EH (cell line): ENCODE measurements at places on chromosomes 7 and 10.

DNA sequence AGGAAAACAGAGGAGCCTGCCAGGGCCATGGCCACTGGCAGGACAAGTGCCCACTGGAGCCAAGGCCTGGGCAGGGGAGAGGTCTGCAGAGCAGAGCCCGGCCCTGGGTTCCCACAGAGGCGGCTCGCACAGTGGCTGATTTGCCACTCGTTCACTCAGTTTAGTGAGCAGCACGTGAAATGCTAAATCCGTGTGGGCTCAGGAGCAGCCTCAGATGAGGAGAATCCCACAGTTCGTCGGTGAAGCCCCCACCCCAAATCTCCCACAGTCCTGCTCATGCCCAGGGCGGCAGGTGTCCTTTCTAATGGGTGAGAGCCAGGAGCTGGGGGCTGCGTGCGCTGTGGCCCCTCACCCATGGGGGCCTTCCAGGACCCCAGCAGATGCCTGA is 107.7 kb upstream of the FAM20C start:
- no peak for DNase-seq

- peak; percentile 67 for DNase-seq
These were observed 11.3 kb upstream of the LAMB1 start for GRCh38 chr7:108014215-108014614.

GRCh38 chr7:131501422-131501821 is 55.0 kb downstream of the PODXL start:
- DNase-seq: peak; percentile 75

- no peak for DNase-seq
These were observed 9.3 kb upstream of the PAPOLB start for GRCh38 chr7:4871056-4871680.

GRCh38 chr10:52040486-52040885 is 273.6 kb upstream of the DKK1 start:
- DNase-seq: no peak

DNA sequence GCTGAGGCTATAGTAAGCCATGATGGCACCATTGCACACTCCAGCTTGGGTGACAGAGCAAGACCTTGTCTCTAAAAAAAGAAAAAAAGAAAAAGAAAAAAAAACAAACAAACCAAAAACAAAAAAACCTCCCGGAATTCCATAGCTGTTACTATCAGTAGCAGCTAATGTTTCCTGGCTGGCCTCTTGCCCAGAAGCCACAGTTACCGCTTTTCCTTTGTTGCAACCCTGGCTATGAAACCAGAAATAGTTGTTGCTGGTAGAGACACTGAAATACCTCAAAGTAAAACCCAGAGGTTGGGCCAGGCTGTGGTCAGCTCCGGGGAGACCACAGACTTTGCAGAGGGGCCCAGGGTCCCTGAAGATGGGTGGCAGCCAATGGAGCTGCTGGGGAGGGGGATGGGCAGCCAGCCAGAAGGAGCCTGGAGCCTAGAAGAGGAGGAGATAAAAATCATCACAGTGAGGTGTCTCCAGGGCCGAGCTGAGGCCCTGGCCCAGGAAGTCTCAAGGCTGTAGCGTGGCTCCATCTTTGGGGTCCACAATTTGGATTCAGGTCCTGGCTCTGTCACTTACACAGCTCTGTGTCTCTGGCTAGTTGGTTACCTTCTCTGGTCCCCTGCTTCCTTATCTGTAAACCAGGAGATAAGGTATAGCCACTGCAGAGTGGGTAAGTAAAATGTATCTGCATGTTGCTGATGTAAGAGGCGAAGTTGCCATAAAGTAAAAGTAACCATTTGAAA is 3.4 kb upstream of the CHST12 start:
- DNase-seq: peak; percentile 98

GRCh38 chr7:121475806-121476205 is 79.7 kb upstream of the FAM3C start:
- no peak for DNase-seq

GRCh38 chr10:600876-601659 is 88.4 kb downstream of the DIP2C start:
- DNase-seq: peak; percentile 81

DNA sequence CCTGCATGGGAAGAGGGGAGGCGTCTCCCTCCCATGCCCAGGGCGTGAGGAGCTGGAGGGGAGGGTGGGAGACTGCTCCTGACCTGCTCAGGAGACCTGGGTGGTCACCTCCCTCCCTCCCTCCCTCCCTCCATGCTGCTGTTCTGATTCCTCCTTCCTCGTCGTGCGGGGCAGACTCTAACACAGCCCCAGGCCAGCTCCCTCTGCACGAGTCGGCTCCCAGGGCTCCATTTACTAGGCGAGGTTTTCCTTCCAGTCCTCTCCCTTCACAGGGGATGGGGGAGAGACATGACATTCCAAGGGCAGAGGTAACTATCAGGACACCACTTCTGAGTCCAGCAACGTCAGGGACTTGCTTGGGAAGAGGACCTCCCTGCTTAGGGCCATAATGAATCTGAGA is 23.6 kb downstream of the VIPR2 start:
- no peak for DNase-seq

DNA sequence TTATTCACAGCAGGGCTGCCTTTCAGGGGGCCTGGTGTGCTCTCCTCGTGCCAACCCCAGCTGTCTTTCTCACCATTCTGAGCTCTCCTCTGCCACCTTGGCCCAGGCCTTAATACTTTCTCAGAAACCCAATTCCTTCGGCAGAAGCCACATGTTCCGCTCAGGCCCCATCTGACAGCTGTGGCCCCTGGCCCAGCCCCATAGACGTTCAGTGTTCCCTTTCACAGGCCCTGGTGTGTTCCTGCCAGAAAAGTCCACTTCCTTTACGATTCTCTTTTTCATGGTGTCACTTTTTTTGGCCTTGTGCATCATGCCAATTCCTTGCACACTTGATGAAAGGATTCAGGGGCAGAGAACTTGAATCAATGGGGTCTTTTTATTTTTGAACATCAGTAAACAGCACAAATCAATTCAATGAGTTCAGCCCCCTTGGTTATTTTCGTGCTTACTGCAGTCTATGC is 15.9 kb upstream of the GPNMB start:
- DNase-seq: no peak

DNA sequence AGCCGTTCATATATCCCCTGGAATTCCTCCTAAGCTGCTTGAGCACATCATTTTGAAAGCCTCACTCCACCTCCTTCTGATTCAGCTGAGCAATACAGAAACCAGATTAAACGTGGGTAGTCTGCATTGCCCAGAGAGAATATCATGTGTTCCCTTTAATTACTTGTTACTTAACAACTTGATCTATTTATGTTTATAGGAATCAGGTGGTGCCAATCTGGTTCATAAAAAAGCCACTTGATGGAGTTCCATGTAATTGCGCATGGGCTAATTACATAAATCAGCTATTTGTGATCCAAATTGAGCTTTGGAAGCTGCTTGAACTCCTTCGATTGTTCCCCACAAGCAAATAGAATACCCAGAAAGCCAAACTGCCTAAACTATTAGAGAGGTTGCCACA is 114.7 kb upstream of the ADCY1 start:
- no peak for DNase-seq

DNA sequence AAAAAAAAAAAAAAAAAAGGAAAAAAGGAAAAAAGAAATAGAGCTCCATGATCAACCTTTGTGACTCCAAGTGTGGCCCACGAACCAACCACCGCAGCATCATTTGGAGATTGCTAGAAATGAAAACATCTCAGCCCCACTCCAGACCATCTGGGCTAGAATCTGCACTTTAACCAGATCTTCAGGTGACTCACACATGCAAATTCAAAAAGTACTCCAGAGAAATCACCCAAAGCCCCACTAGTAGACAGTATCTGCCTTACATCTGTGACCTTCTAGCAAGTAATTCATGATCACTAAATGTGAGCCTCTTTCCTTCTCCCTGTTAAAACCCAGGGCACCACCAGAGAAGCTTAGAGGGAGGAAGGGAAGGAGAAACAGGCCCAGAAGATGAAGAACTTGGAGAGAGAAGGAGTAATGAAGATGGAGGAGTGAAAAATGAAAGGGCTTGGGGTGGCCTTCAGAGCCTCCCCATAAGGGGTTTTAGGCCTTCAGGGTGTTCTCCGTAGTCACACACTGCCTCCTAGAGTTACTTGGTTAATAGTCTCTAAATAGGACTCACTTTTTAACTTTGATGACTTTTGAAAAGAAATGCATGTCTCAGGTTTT is 94.0 kb downstream of the SLC37A3 start:
- peak; percentile 13 for DNase-seq

DNA sequence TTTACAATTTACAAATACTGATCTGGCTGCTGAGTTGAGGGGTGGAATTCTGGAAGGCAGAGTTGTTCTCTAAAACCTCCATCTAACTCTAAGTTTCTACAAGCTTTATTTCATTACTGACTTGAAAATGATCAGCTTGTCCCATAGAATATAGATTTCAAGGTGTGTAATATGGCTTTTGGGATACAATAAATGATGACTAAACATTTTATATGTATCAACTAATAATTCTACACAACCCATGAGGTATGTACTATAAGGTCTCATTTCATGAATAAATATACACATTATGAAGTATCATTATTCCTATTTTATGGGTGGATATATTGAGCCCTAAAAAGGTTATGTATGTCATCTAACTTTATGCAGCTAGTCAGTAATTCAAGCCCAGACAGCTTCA is 1214.3 kb upstream of the SORCS1 start:
- no peak for DNase-seq

DNA sequence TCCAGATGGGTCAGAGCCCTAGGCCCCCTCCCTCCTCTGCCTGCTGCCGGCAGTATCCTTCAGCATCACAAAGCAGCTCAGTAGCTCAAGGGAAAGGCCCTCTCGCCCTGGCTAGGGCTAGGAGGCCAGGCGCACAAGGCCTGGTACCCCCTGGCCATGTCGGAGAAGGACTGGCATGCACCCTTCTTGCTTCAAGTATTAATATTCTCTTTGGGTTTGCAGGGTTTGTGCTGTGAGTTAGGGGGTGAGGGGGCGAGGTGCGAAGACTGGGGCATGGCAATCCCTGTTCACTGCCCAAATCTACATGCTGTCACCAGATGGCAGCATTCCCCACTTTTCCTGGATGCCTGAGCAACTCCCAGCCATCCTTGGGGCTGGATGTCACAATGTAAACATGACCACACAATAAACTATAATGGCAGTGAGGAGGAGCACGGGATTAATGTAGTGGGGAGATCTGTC is 105.2 kb downstream of the NEURL1 start:
- peak; percentile 85 for DNase-seq

GRCh38 chr10:118760265-118760664 is 5.5 kb upstream of the CACUL1 start:
- no peak for DNase-seq

DNA sequence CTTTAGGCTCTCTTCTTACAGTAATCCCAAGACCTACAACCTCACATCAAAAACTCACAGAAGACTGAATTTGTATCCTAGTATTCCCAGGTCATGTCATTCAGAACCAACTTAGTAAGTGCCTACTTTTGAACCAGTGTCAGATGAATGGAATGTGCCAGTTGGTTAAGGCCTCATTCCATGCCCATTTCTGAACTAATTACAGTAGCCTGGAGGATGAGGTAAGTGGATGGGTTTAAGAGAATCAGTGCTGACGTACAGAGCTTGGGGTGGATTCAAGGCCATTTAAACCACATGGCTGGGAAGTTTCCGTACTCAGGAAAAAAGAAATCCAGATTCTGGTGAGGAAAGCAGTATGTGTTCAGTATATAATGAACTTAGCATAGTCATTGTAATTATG is 21.9 kb upstream of the FOXP2 start:
- DNase-seq: peak; percentile 21

- no peak for DNase-seq
These were observed 259.9 kb downstream of the ZEB1 start for GRCh38 chr10:31578951-31579350.

DNA sequence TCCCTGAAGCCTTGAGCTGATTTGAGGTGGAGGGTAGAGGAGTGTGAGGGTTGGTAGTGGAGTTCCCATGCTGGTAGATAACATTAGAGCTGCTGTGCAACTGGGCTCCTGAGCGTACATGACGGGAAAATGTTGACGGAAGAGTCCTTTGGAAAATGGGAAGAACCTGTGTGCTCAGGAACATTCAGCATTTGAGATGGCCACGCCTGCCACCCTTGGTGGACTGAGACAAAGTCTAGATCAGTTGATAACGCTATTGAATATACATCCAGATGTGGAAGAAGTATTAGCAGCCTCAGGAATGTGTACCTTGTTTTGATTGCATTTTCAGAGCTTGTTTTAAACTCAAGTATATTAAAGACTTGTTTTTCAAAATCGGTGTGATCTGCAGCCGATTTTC is 16.1 kb downstream of the PCBD1 start:
- DNase-seq: no peak

DNA sequence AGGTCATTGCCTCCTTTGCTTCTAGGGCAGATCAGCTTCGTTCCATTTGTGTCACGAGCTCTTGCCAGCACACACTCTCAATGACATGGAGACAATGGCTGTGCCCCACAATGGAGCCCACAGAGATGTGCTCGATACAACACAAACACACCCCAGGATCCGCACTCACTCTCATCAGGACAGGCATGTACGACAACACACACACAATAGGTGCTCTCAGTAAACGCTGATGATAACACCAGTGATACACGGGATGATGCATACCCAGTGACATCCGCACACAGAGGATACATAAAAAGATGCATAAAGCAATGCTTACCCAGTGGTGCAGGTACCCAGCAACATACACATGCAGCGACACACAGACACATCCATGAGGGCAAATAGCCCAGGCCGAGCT is 61.2 kb upstream of the LBX1 start:
- DNase-seq: no peak

DNA sequence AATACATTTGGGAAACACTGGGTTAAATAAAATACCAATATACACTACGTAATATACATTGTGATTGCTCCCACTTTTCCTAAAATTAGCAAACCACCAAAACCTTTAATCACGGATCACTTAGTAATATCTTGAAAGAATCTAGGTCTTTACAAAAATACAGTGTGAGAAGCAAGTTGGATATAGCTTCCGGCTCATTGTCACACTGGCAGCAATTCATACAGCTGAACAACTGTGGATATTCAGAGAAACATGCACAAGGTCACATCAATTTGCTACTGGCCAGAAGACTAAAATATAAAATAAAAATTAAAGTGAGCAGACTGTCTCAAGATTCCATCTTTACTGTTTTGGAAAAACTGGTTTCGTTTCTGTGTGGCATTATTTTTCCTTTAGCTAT is 69.1 kb downstream of the ZNF438 start:
- DNase-seq: no peak

DNA sequence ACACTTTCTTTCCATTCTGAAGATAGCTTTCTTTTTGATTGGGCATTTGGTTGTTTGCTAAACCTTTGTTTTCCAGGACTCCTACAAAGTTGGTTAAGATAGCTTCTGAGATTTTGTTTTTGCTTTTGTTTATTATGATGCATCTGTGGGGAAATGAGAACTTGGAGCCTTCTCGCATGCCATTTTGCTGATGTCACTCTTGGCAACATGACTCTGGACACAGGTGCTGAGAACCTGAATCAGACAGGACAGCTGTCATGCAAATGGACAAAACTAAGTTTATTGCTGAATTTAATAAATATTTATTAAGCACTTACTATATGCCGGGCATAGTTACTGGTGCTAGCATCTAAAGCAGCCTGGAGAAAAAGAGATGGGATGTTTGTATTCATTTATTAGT is 274.1 kb downstream of the ZEB1 start:
- DNase-seq: no peak
